Thoracic aorta endothelial cell (primary cell): ENCODE measurements at places on chromosomes 12 and 14. TPM values are rescaled to one million over a fixed set of nuclear protein-coding genes. Genes with fewer than 3 reads are reported as not detected.

The IFNG-AS1 gene
- total RNA-seq, result not detected in 2 replicates

The NEMF gene
- total RNA-seq, result 87.4 and 94.0 TPM in 2 replicates

The ACSS3 gene
- total RNA-seq, result under 0.01 and 0.43 TPM in 2 replicates

The KCNC2 gene
- total RNA-seq, result not detected in 2 replicates

The CFAP54 gene
- 44.4 and 68.3 TPM in 2 replicates for total RNA-seq

The TMEM233 gene
- total RNA-seq, result 4.1 and 5.9 TPM in 2 replicates

The KCNH3 gene
- 0.14 and 0.27 TPM in 2 replicates for total RNA-seq

The IL26 gene
- total RNA-seq, result not detected in 2 replicates
